ENCODE measurements at places on chromosomes 11 and 22. TPM values are rescaled to one million over a fixed set of nuclear protein-coding genes. Genes with fewer than 3 reads are reported as not detected.

The RIBC2 gene
- 1.8 TPM for total RNA-seq

The OR5AK2 gene
- not detected for total RNA-seq

The MRPL11 gene
- total RNA-seq: 152 TPM

The SLC22A6 gene
- total RNA-seq: not detected

The PHOX2A gene
- total RNA-seq: 0.19 TPM

The NCR3LG1 gene
- 1.7 TPM for total RNA-seq

The LINC01488 gene
- total RNA-seq: not detected

The BTG4 gene
- not detected for total RNA-seq

The RIMBP3B gene
- 0.19 TPM for total RNA-seq

The LRRC4C gene
- total RNA-seq: 2.2 TPM

The SCGB2A2 gene
- not detected for total RNA-seq

- no peaks in the 10 kb centered on the region for H3K36me3 ChIP-seq
- no peaks in the 10 kb centered on the region for H3K27me3 ChIP-seq
- H3K4me1 ChIP-seq: no peaks in the 10 kb centered on the region
Measured at GRCh38 chr22:32810555-32811133, 9.1 kb downstream of the TIMP3 start.

GRCh38 chr11:110509472-110509871, 79.7 kb downstream of the FDX1 start:
- no peak overlapping the region for H3K4me3 ChIP-seq
- H3K27me3 ChIP-seq: no peaks in the 10 kb centered on the region
- DNase-seq: no peak

DNA sequence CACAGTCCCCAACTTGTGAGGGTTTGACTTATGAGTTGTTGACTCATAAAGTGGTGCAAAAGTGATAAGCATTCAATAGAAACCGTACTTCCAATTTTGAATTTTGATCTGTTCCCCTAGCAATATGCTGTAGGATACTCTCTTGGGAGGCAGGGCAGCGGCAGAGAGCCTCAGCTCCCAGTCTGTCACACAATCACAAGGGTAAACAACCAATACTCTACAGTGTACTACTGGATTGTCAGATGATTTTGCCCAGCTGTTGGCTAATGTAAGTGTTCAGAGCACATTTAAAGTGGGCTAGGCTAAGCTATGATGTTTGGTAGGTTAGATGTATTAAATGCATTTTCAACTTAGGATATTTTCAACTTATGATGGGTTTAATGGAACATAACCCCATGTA, 13.7 kb upstream of the NXPE2 start:
- DNase-seq: no peak
- H3K4me1 ChIP-seq: no peaks in the 10 kb centered on the region
- H3K27ac ChIP-seq: no peak overlapping the region
- no peaks in the 10 kb centered on the region for H3K27me3 ChIP-seq
- no peak overlapping the region for H3K4me3 ChIP-seq
- no peaks in the 10 kb centered on the region for H3K36me3 ChIP-seq

DNA sequence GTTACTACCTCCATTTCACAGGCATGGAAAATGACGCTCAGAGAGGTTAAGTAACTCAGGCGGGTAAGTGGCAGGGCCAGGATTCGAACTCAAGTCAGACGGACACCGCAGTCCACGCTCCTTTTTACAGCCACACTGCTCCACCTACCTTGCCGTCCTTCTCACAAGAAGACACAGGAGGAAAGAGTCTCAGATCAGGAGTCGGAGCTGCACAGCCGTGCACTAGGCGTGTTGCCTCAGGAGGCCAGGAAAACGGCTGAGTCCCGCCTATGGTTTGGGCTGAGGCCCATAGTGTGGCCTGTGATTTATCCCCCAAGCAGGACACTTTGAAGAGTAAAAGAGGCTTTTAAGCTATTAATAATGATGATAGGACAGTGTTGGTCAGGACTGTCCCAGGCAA, 44.7 kb upstream of the CD5 start:
- DNase-seq: no peak
- H3K27me3 ChIP-seq: no peaks in the 10 kb centered on the region
- H3K4me1 ChIP-seq: no peaks in the 10 kb centered on the region
- H3K36me3 ChIP-seq: no peaks in the 10 kb centered on the region

- H3K4me3 ChIP-seq: no peak overlapping the region
- DNase-seq: no peak
- H3K4me1 ChIP-seq: peaks cover 18% of the 10 kb centered on the region
Measured at GRCh38 chr11:3859373-3859881, 4.0 kb downstream of the STIM1 start.

DNA sequence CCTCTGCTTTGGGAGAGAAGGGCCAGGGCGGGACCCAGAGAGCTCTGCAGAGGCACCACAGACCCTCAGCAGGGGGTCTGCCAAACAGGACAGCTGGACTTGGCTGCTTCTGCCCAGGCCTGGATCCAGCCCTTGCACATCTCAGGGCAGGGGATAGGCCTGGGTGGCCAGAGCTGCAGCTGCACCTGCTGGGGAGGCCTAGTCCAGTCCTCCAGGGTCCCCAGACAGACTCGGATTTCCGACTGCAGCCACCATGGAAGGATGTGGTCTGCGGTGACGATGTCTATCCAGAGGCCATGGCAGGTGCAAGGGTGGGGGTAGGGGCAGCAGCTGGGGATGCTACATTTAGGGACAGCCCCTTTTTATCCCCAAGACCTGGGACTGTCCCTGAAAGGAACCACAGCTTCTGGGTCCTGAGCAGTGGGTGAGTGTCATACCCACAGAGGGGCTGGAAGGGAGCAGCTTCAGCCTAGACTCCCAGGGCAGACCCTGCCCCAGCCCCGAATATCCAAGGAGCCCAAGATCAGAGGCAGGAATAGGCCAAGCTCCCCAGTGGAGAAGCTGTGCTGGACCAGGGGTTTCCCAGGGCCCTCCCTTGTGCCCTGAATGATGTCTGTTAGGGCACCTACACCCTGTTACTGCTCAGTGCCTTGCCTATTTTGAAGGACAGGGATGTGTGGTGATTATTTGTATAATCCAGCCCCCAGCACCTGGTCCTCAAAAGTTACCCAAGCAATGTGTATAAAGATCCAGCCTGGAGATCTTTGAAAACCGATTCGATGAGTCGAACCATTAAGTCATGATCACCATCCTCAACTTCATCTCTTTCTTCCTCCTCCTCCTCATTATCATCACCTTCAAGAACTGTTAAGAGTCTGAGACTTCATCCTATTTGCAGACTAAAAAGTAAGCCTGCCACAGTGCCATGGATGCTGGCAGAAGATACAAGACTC, 2.5 kb upstream of the IGLL5 start:
- DNase-seq: no peak
- H3K27ac ChIP-seq: no peak overlapping the region
- no peaks in the 10 kb centered on the region for H3K4me1 ChIP-seq
- peaks cover 5% of the 10 kb centered on the region for H3K27me3 ChIP-seq
- H3K4me3 ChIP-seq: no peak overlapping the region

GRCh38 chr11:72802822-72803221, 9.0 kb upstream of the STARD10 start:
- H3K4me1 ChIP-seq: peaks cover 5% of the 10 kb centered on the region
- no peak overlapping the region for H3K4me3 ChIP-seq
- no peaks in the 10 kb centered on the region for H3K36me3 ChIP-seq
- H3K27ac ChIP-seq: no peak overlapping the region
- no peaks in the 10 kb centered on the region for H3K27me3 ChIP-seq

DNA sequence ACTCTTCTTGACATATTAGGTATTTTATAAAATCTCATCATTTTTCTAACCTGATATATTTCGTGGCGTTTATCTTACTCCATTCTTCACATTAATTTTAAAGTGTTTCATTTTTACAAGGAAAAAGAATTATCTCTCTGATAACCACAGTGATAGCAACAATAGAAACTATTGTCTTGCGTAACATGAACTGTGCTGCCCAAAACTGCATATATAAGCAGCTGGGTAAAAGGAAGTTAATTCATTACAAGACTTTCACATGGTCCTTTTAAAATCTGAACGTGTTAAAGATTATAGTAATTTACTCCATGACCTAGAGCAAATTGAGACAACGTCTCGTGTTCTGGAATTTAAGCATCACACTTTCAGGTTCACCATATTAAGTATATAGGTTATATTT, 210.4 kb upstream of the GRIA4 start:
- no peak overlapping the region for H3K27ac ChIP-seq
- H3K4me1 ChIP-seq: no peaks in the 10 kb centered on the region
- H3K27me3 ChIP-seq: no peaks in the 10 kb centered on the region
- H3K4me3 ChIP-seq: no peak overlapping the region
- H3K36me3 ChIP-seq: no peaks in the 10 kb centered on the region

DNA sequence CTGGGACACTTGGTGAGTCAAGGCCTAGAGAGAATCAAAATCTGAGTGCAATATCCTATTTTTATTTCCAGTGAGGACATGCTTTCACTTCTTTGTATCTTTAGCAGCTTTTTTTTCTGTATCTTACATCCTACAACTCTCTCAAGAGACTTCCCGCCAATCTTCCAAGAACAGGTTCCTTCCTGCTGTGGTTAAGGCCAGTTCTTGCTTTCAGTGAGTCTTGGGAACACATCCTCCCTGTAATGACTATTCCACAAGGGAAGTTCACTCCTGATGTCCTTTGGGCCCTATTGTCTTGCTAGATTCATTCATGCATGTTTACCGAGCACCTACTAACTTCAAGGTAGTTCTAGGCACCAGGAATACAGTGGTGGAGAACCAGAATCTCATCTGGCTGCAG, 3.8 kb upstream of the MMP12 start:
- H3K27ac ChIP-seq: no peak overlapping the region
- no peak for DNase-seq
- H3K36me3 ChIP-seq: no peaks in the 10 kb centered on the region
- H3K27me3 ChIP-seq: no peaks in the 10 kb centered on the region
- no peaks in the 10 kb centered on the region for H3K4me1 ChIP-seq
- no peak overlapping the region for H3K4me3 ChIP-seq

DNA sequence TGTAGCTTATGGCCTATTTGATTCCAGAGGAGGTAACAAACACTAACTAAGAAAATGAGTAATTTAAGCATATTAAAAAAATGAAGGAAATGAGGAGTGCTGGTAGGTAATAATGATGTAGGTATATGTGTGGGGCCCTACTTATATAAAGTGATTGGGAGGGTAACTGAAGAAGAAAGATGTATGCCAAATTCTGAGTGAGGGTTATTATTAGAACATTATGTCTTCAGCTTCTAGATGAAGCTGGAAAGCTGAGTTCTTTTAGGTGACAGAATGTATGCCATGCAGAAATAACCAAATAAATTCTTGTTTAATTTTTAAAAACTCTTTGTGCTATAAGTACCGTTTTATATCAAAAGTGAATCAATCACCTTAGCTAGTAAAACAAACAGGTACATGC, 479.6 kb upstream of the TENM4 start:
- no peak for DNase-seq
- no peak overlapping the region for H3K27ac ChIP-seq
- H3K4me3 ChIP-seq: no peak overlapping the region
- H3K27me3 ChIP-seq: no peaks in the 10 kb centered on the region

GRCh38 chr11:79308429-79308828, 132.4 kb downstream of the TENM4 start:
- no peak overlapping the region for H3K27ac ChIP-seq
- no peak for DNase-seq
- H3K27me3 ChIP-seq: no peaks in the 10 kb centered on the region
- H3K4me1 ChIP-seq: no peaks in the 10 kb centered on the region
- no peak overlapping the region for H3K4me3 ChIP-seq

GRCh38 chr11:8317159-8317558, 53.5 kb upstream of the LMO1 start:
- H3K27ac ChIP-seq: no peak overlapping the region
- no peaks in the 10 kb centered on the region for H3K27me3 ChIP-seq
- H3K4me1 ChIP-seq: no peaks in the 10 kb centered on the region
- no peak for DNase-seq

GRCh38 chr11:16195651-16196050, 160.7 kb downstream of the SOX6 start:
- no peak for DNase-seq
- H3K4me3 ChIP-seq: no peak overlapping the region
- no peaks in the 10 kb centered on the region for H3K4me1 ChIP-seq
- H3K27ac ChIP-seq: no peak overlapping the region
- H3K27me3 ChIP-seq: no peaks in the 10 kb centered on the region

DNA sequence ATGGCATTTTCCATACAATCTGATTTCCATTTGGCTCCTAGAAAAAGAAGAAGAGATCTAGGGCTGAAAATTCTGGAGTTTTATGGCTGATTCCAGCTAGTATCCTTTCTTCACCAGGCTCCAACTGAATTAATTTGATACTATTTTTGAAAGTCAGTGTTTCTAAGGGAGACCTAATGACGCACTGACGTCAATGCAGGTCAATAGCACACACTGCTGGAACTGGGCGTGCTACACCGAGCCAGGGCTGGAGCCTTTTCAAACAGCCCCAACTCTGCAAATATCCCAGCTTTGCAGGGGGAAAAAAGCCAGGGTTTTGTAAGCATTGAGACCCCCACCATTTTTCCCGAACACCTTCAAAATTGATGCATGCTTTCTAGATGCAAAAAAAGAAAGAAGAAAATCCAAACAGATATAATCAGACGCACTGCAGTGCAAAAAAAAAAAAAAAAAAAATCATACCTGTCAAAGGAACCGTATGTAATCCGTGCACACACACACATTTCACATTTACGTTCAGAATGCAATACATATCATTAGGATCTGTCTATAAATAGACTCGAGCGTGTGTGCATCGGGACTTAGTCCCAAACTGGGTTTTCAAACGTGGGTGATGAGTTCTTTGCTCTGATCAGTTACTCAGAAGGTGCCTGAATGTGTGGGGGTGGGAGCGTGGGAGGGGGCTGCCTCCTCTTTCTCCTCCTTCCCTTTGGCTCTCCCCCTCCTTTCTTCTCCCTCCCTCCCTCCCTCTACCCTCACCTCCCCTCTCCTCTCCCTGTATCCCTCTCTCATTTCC, 124.5 kb upstream of the HSD17B12 start:
- H3K27ac ChIP-seq: no peak overlapping the region
- H3K27me3 ChIP-seq: peaks cover 3% of the 10 kb centered on the region
- peak overlapping the region; percentile 12 for H3K4me3 ChIP-seq
- H3K4me1 ChIP-seq: peaks cover 26% of the 10 kb centered on the region
- no peak for DNase-seq

- H3K4me1 ChIP-seq: peaks cover 31% of the 10 kb centered on the region
- no peaks in the 10 kb centered on the region for H3K36me3 ChIP-seq
- no peak for DNase-seq
- H3K4me3 ChIP-seq: no peak overlapping the region
- no peaks in the 10 kb centered on the region for H3K27me3 ChIP-seq
Measured at GRCh38 chr22:28985581-28986290, 75.9 kb downstream of the C22orf31 start.

Data from H1 (cell line).